Liver (tissue), 10 donors: ENCODE measurements at places on chromosomes 3 and 15.
A peak's percentile ranks its signal among the peaks of the same experiment; 100 is the strongest.

- DNase-seq, result peak; percentile 22
Observed at GRCh38 chr3:194989241-194989640, 281.7 kb downstream of the XXYLT1 start.

DNA sequence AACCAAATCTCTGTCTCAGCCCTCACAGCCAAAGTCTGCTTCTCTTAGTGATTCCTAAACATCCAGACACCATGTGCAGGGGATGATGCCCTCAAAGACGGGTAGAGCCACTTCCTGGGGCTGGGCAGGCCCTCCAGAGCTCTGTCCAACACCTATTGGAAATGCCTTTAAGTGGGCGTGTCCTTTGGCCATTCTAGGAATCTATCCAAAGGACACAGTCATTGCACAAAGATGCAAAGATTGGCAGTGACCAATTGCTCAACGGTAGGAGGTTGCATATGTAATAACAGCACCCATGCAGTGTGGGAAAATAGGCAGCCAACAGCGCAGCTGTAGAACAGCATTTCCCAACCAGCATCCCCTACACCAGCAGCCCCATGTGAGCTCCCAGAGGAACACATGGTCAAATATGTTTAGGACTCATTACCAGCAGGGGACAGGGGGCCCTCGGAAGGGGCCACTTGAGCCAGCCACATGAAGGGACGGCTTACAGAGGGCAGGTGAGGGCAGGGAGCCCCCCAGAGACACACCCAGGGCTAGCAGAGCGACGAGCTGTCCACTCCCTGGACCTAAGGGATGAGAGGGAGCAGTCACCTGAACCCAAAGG, 142.8 kb upstream of the IQSEC1 start:
- no peak for DNase-seq

DNA sequence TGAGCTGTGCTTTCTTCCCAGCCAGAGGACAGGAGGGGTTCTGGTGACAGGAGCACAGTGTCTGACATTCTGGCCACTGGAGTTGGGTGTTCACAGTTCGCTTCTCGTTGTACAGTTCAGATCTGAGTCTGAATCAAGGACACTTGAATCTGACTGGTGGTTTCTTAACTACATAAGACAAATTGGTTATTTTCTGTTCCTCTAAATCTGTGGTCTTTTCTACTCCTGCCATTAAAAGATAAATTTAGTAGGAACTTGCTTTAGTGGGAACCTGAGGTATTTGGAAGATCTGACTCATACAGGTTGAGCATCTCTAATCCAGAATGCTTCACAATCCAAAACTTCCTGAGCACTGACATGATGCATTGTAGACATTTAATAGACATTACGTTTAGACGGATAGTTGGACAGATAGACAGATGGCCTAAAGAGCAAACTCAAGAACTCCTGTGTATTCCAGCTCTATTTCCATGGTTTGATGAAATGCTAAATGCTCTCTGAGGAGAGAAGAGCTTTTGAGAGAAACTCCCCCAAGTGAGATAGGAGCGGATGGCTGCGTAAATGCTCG, 71.0 kb downstream of the CCK start:
- no peak for DNase-seq

GRCh38 chr3:19487386-19487785, 339.1 kb downstream of the KCNH8 start:
- no peak for DNase-seq

GRCh38 chr3:69530554-69530953, 144.7 kb upstream of the FRMD4B start:
- no peak for DNase-seq

DNA sequence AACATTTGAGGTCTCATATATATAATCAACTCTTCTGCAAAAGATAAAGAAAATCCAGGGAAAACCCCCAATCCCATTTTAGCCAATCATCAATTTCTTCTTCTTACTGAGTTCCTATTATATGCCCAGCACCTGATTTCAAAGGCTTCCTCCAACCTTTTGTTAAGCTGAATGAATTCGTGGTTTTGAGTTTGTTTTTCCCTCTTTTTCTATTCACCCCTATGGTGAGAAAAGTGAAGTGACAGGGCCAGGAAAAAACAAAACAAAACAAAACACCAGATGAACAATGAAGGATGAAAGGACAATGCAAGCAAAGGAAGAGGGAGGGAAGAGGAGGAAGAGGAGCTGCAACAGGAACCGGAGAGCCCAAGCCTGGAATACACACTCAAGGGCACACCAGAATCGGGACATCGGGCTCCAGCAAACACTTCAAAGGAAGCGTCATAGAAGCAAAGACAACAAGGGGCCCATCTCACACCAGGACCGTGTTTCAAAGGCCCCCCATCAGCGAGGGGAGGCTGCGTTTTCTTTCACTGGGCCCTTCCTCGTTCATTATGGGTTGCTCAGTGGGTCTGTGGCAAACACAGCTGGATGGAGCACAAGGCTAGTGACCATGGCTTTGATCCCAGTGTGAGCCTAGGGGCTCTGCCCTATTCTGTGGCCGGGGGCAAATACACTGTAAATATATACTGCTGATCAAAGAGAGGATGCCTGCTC, 50.2 kb downstream of the VGLL4 start:
- DNase-seq, result no peak

GRCh38 chr3:57753016-57753415, 3.1 kb upstream of the SLMAP start:
- no peak for DNase-seq

DNA sequence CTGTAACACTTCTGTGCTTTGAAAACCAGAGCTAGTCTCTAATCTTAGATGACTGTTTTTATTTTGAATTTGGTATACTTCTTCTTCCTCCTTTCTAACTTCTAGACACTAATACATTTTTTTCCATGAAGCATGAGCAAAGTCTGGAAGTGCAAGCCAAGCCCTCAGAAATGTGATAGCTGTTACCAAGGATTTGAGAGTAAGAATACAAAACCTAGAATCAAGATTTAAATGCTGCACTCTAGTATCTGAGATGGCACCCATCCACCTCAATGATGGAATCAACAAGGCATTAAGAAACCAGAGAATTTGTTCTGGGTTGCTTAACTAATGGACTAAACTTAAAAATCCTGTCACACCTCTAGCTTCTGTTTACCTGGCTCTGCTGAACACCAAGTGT, 9.2 kb downstream of the FEZF2 start:
- DNase-seq, result no peak

DNA sequence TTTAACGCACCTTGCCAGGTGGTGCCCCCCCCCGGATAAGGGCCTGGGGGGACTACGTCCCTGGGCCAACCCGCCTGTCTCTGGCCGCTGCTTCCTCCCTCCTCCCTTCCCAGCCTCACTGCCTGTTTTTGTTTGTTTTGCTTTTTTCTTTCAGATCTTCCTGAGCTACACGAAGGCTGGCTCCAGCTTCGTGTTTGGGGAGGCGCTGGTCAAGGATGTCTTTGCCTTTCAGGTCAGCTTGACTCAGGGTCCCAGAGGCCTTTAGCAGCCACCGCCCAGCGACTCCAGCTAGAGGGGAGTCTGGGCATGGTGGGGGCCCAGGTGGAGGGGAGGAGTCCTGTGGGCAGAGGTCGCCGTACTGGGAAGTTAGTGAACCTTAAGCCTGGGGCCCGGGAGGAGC, 24.1 kb downstream of the SLC28A1 start:
- DNase-seq, result no peak

GRCh38 chr15:93333796-93334195, 244.8 kb upstream of the RGMA start:
- no peak for DNase-seq

- DNase-seq, result no peak
Observed at GRCh38 chr3:13621381-13622221, 72.7 kb downstream of the FBLN2 start.

DNA sequence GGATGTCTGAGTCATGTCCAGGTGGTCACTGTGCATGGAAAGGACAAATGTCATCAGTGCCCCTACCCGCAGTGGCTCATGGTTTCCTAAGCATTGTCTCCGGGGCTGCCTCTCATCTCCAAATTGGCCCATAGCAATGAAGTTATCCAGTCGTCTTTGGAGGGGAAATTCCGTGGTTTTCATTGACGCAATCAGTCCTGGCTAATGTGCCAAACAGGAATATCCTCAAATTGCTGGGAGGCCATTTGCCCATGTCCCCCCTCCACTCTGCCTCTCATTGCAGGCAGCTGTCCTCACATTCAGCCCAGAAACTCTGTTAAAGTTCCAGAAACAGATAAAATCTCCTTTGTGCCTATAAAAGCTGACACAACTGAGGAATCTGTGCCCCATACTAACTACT, 81.6 kb downstream of the MCTP2 start:
- DNase-seq, result no peak

- DNase-seq, result no peak
Observed at GRCh38 chr3:172550347-172550943, 27.2 kb upstream of the TNFSF10 start.

GRCh38 chr3:78972617-78973301, 795.0 kb downstream of the ROBO1 start:
- DNase-seq, result no peak

- peak; percentile 100 for DNase-seq
Observed at GRCh38 chr15:63188926-63189871, at the start of gene RAB8B. TSS of gene RAB8B (plus strand) at chr15:63189606. CDS start at chr15:63189625, 19 bp downstream.

- DNase-seq, result no peak
Observed at GRCh38 chr15:97189162-97189780, 771.2 kb upstream of the ARRDC4 start.

DNA sequence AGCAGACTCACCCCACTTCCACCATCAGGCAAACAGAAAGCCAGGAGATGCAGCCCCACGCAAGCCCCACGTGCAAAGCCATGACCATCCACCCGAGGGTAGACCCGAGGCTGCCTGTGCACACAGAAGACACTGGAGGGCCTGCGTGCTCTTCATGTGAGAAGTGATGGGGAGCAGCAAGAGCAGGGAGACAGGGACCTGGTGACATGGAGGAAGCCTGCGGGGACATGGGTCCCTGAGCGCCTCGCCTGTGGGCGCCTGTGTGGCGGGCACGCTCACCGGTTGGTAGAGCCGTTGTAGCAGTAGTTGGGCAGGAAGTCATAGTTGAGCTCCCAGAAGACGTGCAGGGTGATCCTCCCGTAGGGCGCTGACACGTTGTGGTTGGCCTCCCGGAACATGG, 65.0 kb downstream of the NIPA2 start:
- no peak for DNase-seq

GRCh38 chr3:138355071-138355470, 6.7 kb downstream of the MRAS start:
- DNase-seq, result no peak

GRCh38 chr3:52493232-52494017, 1.7 kb upstream of the STAB1 start:
- peak; percentile 46 for DNase-seq

GRCh38 chr3:160403796-160404470, 4.5 kb downstream of the SMC4 start:
- DNase-seq, result no peak

GRCh38 chr3:127480196-127480954, 110.2 kb downstream of the TPRA1 start:
- no peak for DNase-seq

GRCh38 chr3:32106132-32106928, at the start of gene GPD1L:
TSS of gene GPD1L (plus strand) at chr3:32106620. CDS start at chr3:32106712, 92 bp downstream.
- peak; percentile 91 for DNase-seq

DNA sequence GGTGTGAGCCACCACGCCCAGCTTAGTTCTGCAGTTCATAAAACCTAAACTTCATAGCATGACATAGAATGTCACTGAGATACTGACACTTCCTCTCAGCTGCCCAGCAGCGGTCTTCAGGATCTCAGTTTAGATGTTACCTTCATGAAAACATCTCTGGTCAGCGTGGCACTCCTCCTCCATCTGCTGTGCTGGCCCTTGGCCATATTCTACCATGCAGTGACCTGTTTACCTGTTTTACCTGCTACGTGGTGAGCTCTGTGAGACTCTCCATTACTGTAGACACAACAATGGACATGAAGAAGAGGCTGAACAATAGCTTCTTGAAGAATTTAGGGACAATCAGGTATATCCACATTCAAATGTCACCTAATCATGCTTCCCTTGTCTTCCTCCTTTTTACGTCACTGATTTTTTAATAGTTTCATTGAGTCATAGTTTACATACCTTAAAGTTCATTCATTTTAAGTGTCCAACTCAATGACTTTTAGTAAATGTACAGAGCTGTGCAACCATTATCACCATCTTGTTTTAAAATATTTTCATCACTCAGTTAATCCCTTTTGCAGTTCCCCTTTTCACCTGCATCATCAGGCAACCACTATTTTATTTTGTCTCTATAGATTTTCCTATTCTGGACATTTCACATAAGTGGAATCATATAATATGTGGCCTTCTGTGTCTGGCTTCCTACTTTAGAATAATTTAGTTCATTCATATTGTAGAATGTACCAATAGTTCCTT, 32.2 kb upstream of the PTPN23 start:
- DNase-seq, result no peak

- no peak for DNase-seq
Observed at GRCh38 chr15:57390583-57390982, 14.3 kb downstream of the CGNL1 start.

DNA sequence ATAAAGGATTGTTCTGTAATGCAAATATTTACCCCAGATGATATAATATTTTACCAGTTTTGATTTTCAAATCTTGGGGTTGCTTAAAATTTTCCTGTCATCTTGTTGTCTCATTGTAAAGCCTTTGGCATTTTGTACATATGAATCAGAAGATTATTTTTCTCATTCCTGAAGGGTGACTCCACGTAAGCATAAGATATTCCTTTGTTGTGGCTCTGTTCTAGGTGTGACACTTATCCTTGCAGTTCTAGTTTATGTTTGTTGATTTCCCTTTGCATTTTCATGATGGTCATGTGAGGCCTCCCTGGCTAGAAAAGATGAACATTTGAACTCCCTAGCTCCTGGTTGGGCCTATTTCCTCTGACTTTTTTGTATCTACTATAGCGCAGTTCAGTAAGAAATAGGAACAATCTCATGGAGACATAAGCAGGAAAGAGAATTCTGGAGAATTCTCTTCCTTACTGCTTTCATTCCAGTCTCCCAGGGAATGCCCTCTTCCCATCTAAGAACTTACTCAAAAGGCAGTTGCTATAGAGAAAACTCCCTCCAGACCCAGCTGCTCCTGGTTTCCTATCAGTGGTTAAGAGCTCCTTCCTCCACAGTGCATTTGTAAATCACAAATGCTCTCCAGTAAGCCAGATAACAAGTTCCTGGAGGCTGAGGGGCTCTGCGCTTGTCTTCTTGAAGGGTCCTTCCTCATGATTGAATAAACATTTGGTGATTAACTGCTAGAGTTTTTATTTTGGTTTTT, 124.7 kb downstream of the WNT5A start:
- DNase-seq, result no peak

GRCh38 chr3:190026154-190026553, 94.5 kb downstream of the P3H2 start:
- DNase-seq, result no peak
